ENCODE measurements at places on chromosomes 16 and 17.

GRCh38 chr16:2009164-2009711 is 383 bp downstream of the ZNF598 start:
- no peak for DNase-seq

GRCh38 chr16:67022531-67023214 is 6.3 kb upstream of the CBFB start:
- no peak for DNase-seq

GRCh38 chr16:84751947-84752346 is 52.1 kb downstream of the USP10 start:
- DNase-seq, result no peak

- DNase-seq, result no peak
Observed at GRCh38 chr17:62084585-62084984, 19.5 kb upstream of the MED13 start.

- no peak for DNase-seq
Observed at GRCh38 chr17:79141578-79142355, 67.1 kb downstream of the ENGASE start.

- no peak for DNase-seq
Observed at GRCh38 chr16:31090540-31090939, 1.8 kb upstream of the PRSS53 start.

DNA sequence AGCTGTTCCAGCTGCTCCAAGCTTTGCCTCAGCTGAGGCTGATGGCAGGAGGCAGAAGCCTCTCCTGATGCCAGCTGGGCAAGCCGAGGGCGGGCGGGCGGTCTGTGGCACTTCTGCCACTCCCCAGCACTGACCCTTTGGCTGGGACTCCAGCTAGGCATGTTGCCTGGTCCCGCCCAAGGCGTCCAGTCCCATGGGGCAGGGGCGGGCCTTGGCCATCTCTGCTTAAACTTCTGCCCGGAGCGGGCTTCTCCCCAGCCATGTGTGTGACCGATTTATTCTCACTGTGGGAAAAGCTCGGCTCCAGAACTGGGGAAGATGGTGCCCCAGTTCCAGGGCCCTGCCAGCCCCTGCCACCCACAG is 349.1 kb downstream of the SEC14L1 start:
- DNase-seq, result no peak

GRCh38 chr16:57013229-57013628 is 23.9 kb downstream of the NLRC5 start:
- DNase-seq, result no peak

DNA sequence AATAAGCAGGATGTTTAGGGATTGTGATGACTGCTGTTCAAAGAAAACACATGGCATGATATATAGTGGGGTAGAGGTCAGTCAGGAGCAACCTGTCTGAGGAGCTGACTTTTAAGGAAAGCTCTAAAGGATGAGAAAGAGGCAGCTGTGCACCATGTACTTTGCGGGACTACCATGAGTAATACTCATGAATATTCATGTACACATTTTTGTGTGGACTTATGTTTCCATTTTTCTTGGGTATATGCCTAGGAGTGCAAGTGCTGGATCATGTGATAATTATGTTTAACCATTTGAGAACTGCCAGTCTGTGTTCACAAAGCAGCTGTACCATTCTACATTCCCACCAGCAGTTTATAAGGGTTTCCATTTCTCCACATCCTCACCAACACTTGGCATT is 35.8 kb downstream of the BEAN1 start:
- DNase-seq, result no peak

GRCh38 chr16:25798065-25798464 is 106.3 kb downstream of the HS3ST4 start:
- DNase-seq, result no peak

- DNase-seq, result no peak
Observed at GRCh38 chr16:1926271-1926670, 8.1 kb upstream of the HS3ST6 start.

DNA sequence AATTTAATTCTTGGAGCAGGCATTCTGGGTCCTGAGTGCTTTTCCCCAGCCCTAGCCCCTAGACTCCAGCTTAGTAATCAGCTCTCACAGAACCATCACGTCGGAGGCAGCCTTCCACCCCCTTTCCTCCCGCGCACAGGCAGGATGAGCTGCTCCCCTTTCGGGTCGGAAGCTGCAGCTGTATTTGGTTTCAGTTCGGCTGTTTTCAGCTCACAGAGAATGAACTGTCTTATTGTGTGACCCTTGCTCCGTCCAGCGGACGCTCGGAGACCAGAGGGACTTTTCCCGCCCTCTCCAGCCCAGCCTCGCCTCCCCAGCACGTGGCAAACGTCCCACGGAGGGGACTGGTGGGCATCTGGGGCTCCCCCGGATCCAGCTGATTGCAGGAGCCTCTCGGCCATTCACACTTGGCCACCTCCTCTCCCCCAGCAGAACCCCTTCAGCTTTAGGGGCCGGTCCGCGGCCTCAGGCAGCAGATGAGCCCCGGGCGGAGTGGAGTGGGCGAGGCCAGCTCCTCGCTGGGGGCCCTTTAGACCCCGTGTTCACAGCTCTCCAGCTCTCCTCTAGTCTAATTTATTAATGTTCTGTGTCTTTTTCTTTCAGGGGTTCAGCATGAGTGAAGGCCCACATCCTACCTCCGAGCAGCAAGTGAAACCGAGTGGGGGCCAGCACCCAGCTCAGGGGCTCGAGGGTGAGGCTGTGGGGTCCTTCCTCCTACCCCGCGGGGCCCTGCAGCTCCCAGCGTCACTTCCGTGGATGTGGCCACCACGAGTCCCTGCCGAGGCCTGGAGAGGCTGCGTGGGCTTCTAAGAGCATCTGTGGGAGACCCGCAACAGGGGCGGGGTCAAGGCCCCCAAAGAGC is 863 bp upstream of the UTS2R start:
- DNase-seq, result no peak

DNA sequence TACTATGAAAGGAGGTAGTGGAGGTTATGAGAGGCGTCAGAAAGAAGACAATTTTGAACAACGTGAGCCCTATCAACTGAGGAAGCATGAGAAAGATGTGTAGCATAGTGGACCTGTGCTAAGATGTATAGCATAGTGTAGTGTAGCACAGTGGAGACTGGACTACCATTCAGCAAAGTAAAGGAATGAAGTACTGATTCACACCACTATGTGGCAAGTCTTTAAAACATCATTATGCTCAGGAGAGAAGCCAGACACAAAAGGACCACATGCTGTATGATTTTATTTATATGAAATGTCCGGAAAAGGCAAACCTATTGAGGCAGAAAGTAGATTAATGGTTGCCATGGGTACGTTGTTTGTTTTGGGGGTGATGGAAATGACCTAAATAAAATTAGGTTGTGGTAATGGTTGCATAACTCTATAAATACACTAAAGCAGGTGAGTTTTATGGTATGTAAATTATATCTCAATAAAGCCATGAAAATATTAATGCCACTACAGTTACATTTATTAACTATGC is 20.4 kb upstream of the XYLT1 start:
- DNase-seq, result no peak
